ENCODE measurements at places on chromosomes 13 and 19.

- H3K27ac ChIP-seq, result no peak overlapping the region
- H3K4me3 ChIP-seq, result no peak overlapping the region
- DNase-seq, result no peak
- no peaks in the 10 kb centered on the region for H3K4me1 ChIP-seq
- no peaks in the 10 kb centered on the region for H3K27me3 ChIP-seq
Observed at GRCh38 chr13:112131713-112132113, 64.8 kb downstream of the SOX1 start.

DNA sequence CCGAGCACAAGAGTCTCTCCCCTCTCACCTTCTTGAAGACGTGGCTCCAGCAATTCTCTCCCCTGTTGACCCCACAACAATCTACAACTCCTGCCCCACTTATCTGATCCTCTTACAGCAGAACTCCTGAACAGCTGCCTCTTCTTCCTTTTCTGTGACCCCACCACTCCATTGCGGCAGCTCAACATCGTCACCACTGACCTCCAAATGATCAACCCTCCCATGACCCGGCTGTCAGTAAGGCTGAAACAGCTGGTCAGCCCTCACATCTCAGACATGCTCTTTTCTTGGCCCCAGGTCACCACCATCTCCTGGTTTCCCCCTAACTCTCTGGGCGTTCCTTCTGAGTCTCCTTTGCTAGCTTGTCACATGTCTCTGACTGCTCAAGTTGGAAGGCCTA is 1.8 kb downstream of the EXOSC5 start:
- no peak for DNase-seq
- peaks cover 10% of the 10 kb centered on the region for H3K36me3 ChIP-seq
- peak overlapping the region; percentile 82 for H3K27ac ChIP-seq
- H3K4me3 ChIP-seq, result peak overlapping the region; percentile 80
- H3K27me3 ChIP-seq, result no peaks in the 10 kb centered on the region

- H3K27ac ChIP-seq, result no peak overlapping the region
- no peak for DNase-seq
- H3K36me3 ChIP-seq, result no peaks in the 10 kb centered on the region
- H3K4me1 ChIP-seq, result peaks cover 19% of the 10 kb centered on the region
- no peaks in the 10 kb centered on the region for H3K27me3 ChIP-seq
- H3K4me3 ChIP-seq, result no peak overlapping the region
Observed at GRCh38 chr13:30308548-30308947, 1.2 kb upstream of the KATNAL1 start.

DNA sequence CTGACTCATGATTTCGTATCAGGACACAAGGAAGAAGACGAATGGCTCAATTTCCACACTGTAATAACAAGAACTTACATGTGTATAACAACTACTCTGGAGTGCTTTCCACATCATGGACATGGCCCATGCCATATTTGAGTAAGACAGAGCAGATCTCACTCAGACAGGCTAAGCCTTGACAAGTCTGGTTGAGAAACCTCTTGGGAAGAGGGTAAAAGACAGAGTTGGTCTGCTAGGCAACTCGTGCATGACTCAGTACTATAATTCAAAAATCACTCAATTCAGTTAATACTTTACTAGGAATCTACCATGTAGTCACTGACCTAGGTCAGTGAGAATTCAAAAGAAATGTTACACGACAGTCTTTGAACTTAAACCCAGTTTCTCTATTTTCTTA is 5.7 kb upstream of the THSD1 start:
- H3K27me3 ChIP-seq, result no peaks in the 10 kb centered on the region
- no peaks in the 10 kb centered on the region for H3K4me1 ChIP-seq
- H3K36me3 ChIP-seq, result no peaks in the 10 kb centered on the region
- H3K4me3 ChIP-seq, result no peak overlapping the region
- no peak overlapping the region for H3K27ac ChIP-seq

- no peaks in the 10 kb centered on the region for H3K4me1 ChIP-seq
- no peak for DNase-seq
- no peaks in the 10 kb centered on the region for H3K36me3 ChIP-seq
Observed at GRCh38 chr13:23905766-23906165, 8.5 kb upstream of the C1QTNF9B start.

DNA sequence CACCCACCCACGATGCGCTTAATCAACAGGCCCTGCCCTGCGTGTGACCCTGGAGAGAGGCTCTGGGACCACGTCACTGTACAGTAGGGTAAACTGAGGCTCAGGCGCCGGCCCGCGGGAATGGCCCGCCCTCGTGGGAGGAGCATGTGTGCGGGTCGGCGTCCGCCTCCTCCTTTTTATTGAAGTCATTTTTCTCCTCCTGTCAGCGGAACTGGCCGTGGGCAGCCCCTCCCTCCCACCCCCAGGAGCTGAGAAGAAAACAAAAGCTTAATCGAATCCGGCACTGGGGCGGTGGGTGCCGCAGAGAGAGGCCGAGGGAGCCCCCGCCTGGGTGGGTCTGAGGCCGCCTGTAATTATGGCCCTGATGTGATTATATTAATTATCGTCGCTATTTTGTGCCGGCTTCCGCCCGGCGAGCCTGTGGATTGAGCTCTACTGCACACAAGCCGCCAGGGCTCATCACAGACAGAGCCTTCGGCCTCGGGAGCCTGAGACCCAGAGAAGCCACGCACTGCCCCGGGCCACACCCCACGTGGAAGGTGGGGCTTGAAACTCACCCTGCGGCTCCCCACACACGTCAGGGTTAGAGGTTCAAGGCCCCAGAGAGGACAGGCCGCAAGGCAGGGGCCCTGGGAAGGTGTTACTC is 7.0 kb downstream of the C2CD4C start:
- no peak for DNase-seq
- H3K4me1 ChIP-seq, result no peaks in the 10 kb centered on the region
- no peak overlapping the region for H3K27ac ChIP-seq
- H3K36me3 ChIP-seq, result no peaks in the 10 kb centered on the region
- H3K4me3 ChIP-seq, result no peak overlapping the region

DNA sequence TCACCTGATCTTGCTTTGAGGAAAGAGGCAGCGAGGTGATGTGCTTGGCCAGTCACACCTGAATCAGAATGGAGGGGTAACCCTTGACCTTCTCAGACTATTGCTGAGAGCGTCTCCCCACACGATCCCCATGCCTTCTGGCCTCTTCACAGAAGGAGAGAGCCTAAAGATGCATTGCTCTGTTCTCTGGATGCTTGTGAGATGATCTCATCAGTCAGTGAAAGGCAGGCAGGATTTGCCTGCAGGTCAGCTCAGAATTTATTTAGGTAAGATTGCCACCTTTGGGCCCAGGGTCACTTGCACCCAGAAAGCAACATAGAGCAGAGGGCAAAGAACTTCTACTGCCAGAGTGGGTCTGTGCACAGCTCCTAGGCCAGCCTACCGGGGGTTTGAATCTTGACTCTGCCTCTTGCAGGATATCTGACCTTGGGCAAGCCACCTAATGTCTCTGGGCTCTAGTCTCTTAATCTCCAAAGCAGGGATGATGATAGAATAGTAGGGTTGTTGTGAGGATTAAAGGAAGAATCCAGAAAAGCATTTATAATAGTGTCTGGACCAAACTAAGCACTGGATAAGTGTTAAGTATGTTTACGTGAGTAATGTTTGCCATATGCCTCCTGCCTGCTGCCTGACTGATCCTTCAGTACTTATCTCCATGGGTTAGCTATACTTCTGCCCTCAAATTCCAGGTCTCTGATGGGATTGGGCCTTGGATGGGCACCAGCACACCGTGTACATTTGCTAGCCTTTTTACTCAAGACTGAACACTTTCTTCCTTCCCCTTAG is 8.4 kb upstream of the FLT1 start:
- H3K27me3 ChIP-seq, result no peaks in the 10 kb centered on the region
- H3K4me3 ChIP-seq, result no peak overlapping the region
- H3K36me3 ChIP-seq, result no peaks in the 10 kb centered on the region
- no peak for DNase-seq
- H3K4me1 ChIP-seq, result no peaks in the 10 kb centered on the region

DNA sequence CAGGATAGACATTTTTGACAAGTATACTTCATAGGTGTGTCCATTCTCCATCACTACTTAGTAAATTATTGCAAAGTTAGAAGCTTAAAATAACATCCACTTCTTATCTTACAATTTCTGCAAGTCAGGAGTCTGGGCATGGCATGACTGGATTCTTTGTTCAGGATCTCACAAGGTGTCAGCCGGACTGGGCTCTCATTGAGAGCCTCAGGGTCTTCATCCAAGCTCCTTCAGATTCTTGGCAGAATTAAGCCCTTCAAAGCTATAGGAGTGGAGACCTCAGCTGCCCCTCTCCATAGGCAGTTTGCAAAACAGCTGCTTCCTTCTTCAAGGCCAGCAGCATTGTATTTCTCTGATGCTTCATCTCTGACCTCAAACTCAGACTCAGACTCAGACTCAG is 9.1 kb upstream of the SIN3B start:
- H3K36me3 ChIP-seq, result no peaks in the 10 kb centered on the region
- no peak overlapping the region for H3K4me3 ChIP-seq
- DNase-seq, result no peak
- no peaks in the 10 kb centered on the region for H3K4me1 ChIP-seq
- no peak overlapping the region for H3K27ac ChIP-seq

DNA sequence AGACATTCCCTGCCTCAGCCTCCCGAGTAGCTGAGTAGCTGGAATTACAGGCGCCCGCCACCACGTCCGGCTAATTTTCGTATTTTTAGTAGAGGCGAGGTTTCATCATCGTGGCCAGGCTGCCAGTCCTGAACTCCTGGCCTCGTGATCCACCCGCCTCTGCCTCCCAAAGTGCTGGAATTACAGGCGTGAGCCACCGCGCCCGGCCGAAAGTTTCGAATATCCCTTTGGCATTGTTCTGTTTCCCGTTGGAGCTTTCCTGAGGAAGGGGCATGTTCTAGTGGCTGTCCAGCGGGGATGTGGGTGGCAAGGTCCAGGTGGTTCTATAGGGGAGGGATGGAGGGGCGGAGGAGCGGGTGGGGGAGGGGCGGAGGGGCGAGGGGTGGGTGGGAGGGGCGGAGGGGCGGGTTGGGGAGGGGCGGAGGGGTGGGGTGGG is 2.1 kb upstream of the BSG start:
- H3K4me3 ChIP-seq, result no peak overlapping the region
- H3K27ac ChIP-seq, result no peak overlapping the region
- H3K4me1 ChIP-seq, result 0 out of 2 replicates have a peak, but pooled peaks cover 3% of the 10 kb centered on the region
- H3K36me3 ChIP-seq, result no peaks in the 10 kb centered on the region

DNA sequence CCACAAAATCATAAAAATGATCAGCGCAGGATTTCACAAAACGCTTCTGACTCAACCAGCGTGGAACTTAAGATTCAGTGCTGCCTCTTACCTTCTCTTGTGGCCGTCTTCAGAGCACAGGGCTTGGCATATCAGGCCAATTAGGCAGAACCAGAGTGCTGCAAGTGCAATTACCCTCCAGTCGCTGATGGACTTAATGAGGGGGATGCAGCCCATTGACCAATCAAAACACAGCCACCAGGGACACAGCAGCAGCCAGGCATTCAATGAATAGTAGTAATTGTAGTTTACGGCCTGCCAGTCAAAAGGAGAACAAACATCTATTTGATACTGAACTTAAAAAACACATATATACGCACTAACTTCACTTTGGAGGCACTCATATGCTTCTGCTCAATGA is 38.2 kb downstream of the TMTC4 start:
- DNase-seq, result no peak
- H3K27ac ChIP-seq, result no peak overlapping the region
- no peaks in the 10 kb centered on the region for H3K4me1 ChIP-seq
- no peak overlapping the region for H3K4me3 ChIP-seq
- no peaks in the 10 kb centered on the region for H3K27me3 ChIP-seq

DNA sequence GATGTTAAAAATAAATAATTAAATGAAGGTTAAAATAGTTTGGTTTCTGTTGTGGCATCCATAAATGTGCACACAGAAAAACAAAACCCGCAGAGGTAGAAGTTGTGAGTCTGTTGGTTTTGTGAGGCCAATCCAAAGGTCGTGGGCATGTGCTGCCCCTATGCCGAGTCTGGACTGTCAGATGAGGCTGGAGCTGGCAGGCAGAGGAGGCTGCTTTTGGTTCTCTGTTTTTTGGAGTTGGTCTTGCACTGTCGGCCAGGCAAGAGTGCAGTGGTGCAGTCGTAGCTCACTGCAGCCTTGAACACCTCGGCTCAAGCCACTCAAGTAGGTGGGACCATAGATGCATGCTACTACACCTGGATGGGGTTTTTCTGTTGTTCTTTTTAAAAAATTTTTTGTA is 43.7 kb downstream of the TSSK6 start:
- no peak for DNase-seq
- 0 out of 2 replicates have a peak overlapping the region, but pooled peaks have one; percentile 3 for H3K27ac ChIP-seq
- H3K36me3 ChIP-seq, result peaks cover 12% of the 10 kb centered on the region
- H3K27me3 ChIP-seq, result no peaks in the 10 kb centered on the region
- H3K4me1 ChIP-seq, result peaks cover 36% of the 10 kb centered on the region

- no peaks in the 10 kb centered on the region for H3K36me3 ChIP-seq
- H3K27me3 ChIP-seq, result no peaks in the 10 kb centered on the region
- H3K27ac ChIP-seq, result no peak overlapping the region
- H3K4me3 ChIP-seq, result no peak overlapping the region
- DNase-seq, result no peak
Observed at GRCh38 chr13:112683581-112683980, 6.3 kb upstream of the ATP11A start.

DNA sequence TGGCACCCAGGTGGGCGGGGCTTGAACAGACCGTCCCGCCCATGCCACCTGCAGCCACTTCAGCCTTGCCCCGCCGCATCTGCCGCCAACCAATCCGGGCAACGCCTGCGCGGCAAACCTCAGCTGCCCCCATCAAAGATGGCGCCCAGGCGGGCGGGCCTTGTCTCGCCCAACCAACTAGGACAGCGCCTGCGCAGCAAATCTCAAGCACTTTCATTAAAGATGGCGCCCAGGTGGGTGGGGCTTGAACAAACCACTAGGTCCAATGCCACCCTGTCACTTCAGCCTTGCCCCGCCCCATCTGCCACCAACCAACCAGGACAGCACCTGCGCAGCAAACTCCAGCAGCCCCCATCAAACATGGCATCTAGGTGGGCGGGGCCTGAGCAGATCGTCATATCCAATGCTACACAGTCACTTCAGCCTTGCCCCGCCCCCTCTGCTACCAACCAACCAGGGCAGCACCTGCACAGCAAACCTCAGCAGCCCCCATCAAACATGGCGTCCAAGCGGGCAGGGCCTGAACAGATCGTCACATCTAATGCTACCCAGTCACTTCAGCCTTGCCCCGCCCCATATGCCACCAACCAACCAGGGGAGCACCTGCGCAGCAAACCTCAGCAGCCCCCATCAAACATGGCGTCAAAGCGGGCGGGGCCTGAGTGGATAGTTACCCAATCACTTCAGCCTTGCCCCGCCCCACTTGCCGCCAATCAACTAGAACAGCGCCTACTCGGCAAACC is 1.4 kb downstream of the PEG3 start:
- no peaks in the 10 kb centered on the region for H3K36me3 ChIP-seq
- H3K27ac ChIP-seq, result no peak overlapping the region
- no peaks in the 10 kb centered on the region for H3K27me3 ChIP-seq
- H3K4me1 ChIP-seq, result no peaks in the 10 kb centered on the region
- DNase-seq, result no peak

DNA sequence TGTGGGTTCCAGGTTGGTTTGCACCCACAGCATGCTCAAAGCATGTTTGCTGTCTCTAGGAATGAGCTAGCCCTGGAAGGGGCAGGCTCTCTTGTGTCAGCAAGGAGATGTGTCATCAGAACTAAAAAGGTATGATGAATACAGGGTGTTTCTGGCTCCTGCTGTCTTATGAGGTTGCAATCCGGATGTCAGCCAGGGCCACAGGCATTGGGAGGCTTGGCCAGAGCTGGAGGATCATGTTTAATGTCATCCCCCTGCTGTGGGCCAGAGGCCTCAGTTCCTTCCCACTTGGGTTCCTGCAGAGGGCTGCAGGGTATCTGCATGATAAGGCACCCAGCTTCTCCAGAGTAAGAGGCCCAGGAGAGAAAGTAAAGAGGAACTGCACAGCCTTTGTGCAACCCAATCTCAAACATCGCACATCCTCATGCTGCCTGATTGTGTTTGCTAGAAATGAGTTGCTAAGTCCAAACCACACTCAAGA is 193.6 kb downstream of the COL4A1 start:
- H3K4me1 ChIP-seq, result no peaks in the 10 kb centered on the region
- H3K27me3 ChIP-seq, result no peaks in the 10 kb centered on the region
- H3K27ac ChIP-seq, result no peak overlapping the region
- DNase-seq, result no peak

Data from GM12878 (cell line).